ENCODE measurements at places on chromosomes 5 and 9. TPM values are rescaled to one million over a fixed set of nuclear protein-coding genes. Genes with fewer than 3 reads are reported as not detected.

- H3K36me3 ChIP-seq = no peaks in the 10 kb centered on the region
- H3K27me3 ChIP-seq = no peaks in the 10 kb centered on the region
- no peak overlapping the region for H3K4me3 ChIP-seq
- no peak overlapping the region for H3K27ac ChIP-seq
- DNase-seq = no peak
Measured at GRCh38 chr9:108257382-108257781, 598.4 kb downstream of the ACTL7B start.

GRCh38 chr5:66186108-66186507 lies 42.0 kb downstream of the SREK1 start:
- H3K4me1 ChIP-seq = no peaks in the 10 kb centered on the region
- no peaks in the 10 kb centered on the region for H3K27me3 ChIP-seq
- no peak overlapping the region for H3K4me3 ChIP-seq
- DNase-seq = no peak
- H3K27ac ChIP-seq = no peak overlapping the region

- H3K27ac ChIP-seq = no peak overlapping the region
- H3K36me3 ChIP-seq = peaks cover 7% of the 10 kb centered on the region
- no peak overlapping the region for H3K4me3 ChIP-seq
- peaks cover 44% of the 10 kb centered on the region for H3K4me1 ChIP-seq
- no peak for DNase-seq
Measured at GRCh38 chr5:173069671-173070070, 13.5 kb downstream of the CREBRF start.

DNA sequence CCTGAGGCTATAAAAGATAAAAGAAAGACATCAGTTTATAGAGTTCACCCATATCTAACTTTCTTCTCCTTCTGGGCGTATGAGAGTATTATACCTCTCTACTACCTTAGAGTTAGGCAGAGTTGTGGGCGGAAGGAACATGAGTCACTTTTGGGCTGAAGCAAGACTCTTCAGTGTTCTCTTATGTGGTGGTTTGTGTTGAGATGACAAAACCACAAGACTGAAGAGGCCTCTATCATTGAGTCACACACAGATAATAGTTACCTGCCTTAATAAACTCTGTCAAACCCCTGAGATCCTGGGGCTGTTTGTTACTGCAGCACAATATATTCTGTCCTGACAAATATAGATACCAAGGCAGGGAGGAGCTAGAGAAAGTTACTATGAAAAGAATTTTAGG lies 184.2 kb downstream of the EFNA5 start:
- H3K27ac ChIP-seq = no peak overlapping the region
- no peak for DNase-seq
- H3K27me3 ChIP-seq = no peaks in the 10 kb centered on the region

- DNase-seq = no peak
- H3K27ac ChIP-seq = no peak overlapping the region
- H3K27me3 ChIP-seq = no peaks in the 10 kb centered on the region
- no peaks in the 10 kb centered on the region for H3K36me3 ChIP-seq
- no peak overlapping the region for H3K4me3 ChIP-seq
Measured at GRCh38 chr5:150235500-150235854, 45.6 kb downstream of the SLC6A7 start.

DNA sequence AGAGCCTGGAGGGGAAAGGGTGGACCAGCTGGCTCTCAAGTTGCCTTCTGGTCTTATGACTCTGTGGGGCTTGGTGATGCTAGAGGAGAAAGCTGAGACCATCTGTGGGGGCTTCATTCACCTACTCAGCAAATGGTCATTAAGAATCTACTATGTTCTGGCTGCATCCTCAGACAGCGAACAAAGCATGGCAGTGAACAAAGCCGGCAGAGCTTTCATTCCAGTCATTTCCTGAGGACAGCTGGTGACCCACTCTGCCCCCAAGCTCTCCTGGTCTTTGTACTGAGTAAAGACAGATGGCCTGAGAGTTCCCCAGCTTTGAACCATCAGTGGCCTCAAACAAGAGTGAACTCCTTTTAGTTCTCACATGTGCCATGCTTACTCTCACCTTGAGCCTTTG lies 48.0 kb downstream of the FGF1 start:
- H3K27ac ChIP-seq = no peak overlapping the region
- H3K4me3 ChIP-seq = no peak overlapping the region
- H3K4me1 ChIP-seq = no peaks in the 10 kb centered on the region
- H3K36me3 ChIP-seq = no peaks in the 10 kb centered on the region
- DNase-seq = no peak

GRCh38 chr9:126935630-126936029 lies 21.0 kb downstream of the RALGPS1 start:
- DNase-seq = no peak
- H3K27me3 ChIP-seq = no peaks in the 10 kb centered on the region

DNA sequence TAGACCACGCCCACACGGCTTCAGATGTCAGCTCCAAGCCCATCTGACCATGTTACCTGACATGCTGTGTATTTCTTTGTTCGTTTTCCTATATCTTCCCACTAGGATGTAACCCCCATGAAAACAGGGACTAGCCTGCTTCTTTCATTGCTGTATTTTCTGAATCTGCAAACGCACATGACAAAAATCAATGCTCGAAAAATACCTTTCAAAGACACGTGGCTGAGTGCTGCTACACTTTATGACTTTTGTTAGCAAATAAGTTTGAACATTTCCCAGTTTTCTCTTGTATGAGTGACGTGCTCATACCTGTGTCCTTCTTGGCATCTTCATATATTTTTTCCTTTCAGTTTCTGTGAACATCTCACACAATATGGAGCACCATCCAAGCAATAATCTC lies 181.3 kb upstream of the IRX1 start:
- H3K4me1 ChIP-seq = no peaks in the 10 kb centered on the region
- H3K27me3 ChIP-seq = no peaks in the 10 kb centered on the region
- DNase-seq = no peak
- no peak overlapping the region for H3K4me3 ChIP-seq
- H3K36me3 ChIP-seq = no peaks in the 10 kb centered on the region
- H3K27ac ChIP-seq = no peak overlapping the region

DNA sequence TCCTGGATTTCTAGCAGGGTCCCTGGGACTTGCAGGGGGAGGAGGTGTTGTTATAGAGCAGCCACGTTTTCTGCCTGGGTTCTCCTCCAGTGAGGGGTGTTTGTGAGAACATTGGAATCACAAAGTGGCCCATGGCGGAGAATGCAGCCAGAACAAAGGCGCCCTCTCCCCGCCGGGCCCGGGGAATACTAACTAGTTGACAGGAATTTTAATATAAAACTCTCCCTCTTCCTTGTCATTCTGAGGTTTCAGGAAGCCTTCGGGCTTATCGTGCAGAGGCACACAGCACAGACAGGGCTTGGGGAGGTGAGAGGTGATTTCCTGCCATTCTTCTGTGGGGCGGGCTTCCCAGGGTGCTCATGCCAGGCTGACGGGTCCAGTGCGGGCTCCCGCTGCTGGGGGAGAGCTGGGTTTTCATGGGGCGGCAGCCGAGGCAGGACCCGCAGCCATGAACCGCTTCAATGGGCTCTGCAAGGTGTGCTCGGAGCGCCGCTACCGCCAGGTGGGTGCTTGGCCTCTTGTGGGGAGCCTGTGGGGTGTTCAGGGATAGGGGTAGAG lies 37.7 kb downstream of the RGS3 start:
- DNase-seq = no peak
- H3K4me3 ChIP-seq = no peak overlapping the region
- H3K4me1 ChIP-seq = peaks cover 12% of the 10 kb centered on the region
- H3K36me3 ChIP-seq = no peaks in the 10 kb centered on the region
- H3K27me3 ChIP-seq = no peaks in the 10 kb centered on the region

GRCh38 chr9:6759185-6759977 lies 1.6 kb downstream of the KDM4C start:
- peak overlapping the region; percentile 90 for H3K4me3 ChIP-seq
- no peaks in the 10 kb centered on the region for H3K27me3 ChIP-seq
- DNase-seq = peak; percentile 21
- H3K4me1 ChIP-seq = peaks cover 33% of the 10 kb centered on the region
- peak overlapping the region; percentile 82 for H3K27ac ChIP-seq

GRCh38 chr9:94065535-94065961 lies 18.7 kb upstream of the PTPDC1 start:
- H3K36me3 ChIP-seq = no peaks in the 10 kb centered on the region
- peak; percentile 61 for DNase-seq

- H3K36me3 ChIP-seq = no peaks in the 10 kb centered on the region
- no peak overlapping the region for H3K4me3 ChIP-seq
- no peaks in the 10 kb centered on the region for H3K4me1 ChIP-seq
- no peak for DNase-seq
- no peaks in the 10 kb centered on the region for H3K27me3 ChIP-seq
Measured at GRCh38 chr5:84614906-84615305, 230.2 kb upstream of the EDIL3 start.

GRCh38 chr5:20611620-20612019 lies 623.6 kb upstream of the CDH18 start:
- no peaks in the 10 kb centered on the region for H3K27me3 ChIP-seq
- H3K36me3 ChIP-seq = no peaks in the 10 kb centered on the region
- no peaks in the 10 kb centered on the region for H3K4me1 ChIP-seq
- no peak overlapping the region for H3K4me3 ChIP-seq
- H3K27ac ChIP-seq = no peak overlapping the region
- DNase-seq = no peak

DNA sequence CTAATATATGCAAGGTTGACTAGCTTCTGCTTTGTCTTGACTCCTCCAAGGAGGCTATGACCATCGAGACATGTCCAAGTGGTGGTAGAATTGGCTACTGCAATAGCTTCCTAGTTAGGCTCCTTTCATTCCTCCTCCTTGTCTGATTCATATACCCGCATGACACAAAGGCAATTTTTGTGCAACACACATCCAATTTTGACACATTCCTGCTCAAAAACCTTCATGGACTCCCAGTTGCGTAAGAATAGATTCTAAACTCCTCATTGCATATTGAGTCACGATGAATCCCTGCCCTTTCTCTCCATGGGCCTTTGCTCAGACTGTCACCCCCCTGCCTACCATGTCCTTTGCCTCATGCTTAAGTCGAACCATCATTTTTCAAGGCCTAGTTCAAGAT lies 344.5 kb downstream of the ACTL7B start:
- H3K36me3 ChIP-seq = no peaks in the 10 kb centered on the region
- no peaks in the 10 kb centered on the region for H3K27me3 ChIP-seq
- no peak overlapping the region for H3K4me3 ChIP-seq

GRCh38 chr5:150763023-150763769 lies 4.4 kb upstream of the DCTN4 start:
- H3K36me3 ChIP-seq = no peaks in the 10 kb centered on the region
- H3K27ac ChIP-seq = no peak overlapping the region
- no peaks in the 10 kb centered on the region for H3K27me3 ChIP-seq
- no peak overlapping the region for H3K4me3 ChIP-seq

DNA sequence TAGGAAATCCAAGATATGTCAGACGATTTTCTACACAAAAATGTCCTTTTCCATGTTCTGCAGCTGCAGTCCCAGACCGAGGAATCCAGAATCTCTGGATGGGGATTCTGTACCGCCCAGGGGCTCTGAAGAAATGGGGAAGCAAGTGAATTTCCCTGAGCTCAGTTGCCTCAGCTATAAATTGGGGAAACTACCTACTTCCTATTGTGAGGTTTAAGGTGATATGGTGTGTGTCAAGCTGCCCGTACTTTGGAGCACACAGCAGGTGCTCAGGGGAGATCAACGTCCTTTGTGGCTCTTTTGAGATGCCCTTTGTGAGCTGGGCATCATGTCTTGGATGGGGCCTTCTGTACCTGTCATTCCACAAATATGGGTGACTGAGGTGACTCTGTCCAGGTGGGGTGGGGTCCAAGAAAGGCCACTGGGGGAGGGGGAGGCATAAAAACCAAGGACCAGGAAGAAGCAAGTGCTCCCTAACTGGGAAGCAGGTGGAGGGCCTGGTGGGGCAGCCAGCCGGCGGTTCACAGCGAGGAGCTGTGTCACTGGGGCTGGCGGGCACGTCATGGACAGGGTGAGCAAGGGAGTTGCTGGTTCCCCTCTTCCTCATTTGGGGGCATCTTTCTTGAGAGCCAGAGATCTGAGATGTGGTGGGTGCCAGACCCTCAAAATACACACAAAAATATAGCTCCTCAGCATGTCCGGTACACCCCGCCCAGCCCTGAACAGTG lies 116.0 kb downstream of the CRB2 start:
- H3K36me3 ChIP-seq = no peaks in the 10 kb centered on the region
- no peak overlapping the region for H3K27ac ChIP-seq
- H3K4me3 ChIP-seq = no peak overlapping the region
- no peaks in the 10 kb centered on the region for H3K4me1 ChIP-seq

DNA sequence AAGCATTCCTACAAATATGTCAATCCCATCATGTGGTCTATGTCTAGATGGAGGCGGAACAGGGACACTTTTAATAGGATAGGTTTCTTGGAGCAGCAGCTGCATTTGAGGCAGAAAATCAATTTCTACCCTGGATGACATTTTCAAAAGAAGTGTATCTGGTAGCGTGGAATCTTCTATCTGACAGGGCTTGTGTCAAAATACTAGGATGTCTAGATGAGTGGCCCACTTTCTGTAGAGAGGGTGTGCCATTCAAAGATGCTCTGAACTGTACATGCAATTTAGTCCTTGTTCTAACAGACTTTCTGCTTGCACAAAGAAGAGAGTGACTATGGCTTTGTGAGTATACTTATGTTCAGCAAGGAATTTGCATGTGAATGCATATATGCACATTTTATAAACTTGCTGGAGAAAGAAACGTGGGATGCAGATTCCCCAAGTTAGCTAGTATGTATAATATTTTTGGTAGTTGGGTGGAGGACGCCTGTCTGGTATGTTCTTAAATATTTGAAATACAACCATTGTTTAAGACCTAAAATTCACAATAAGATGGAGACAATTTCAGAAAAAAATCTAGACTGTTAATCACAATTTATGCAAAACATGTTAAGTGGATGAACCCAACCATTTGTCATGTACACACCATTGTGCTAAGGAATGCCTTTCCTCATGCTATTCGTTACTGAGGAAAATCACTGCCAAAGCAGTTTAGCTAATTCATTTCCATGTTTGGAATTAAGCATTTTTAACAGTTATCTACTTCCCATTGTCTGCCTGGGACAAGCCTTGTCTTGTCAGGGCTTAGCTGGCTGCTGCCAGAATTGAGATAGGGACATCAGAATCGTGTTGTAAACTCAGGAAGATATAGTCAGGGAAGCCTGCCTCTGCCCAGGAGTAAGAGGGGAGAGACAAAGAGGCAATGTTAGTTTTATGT lies 129.1 kb upstream of the MEF2C start:
- H3K27me3 ChIP-seq = no peaks in the 10 kb centered on the region
- H3K36me3 ChIP-seq = no peaks in the 10 kb centered on the region
- DNase-seq = no peak

- no peak overlapping the region for H3K27ac ChIP-seq
- no peak overlapping the region for H3K4me3 ChIP-seq
- H3K36me3 ChIP-seq = no peaks in the 10 kb centered on the region
Measured at GRCh38 chr9:106111039-106111730, 416.8 kb downstream of the TMEM38B start.

The MELK gene
- 0.42 TPM for total RNA-seq

The CEL gene
- total RNA-seq = 0.16 TPM

The MAN1B1 gene
- 66.9 TPM for total RNA-seq

The PCDHB9 gene
- not detected for total RNA-seq

The SLC30A5 gene
- total RNA-seq = 17.2 TPM

The TNFSF15 gene
- not detected for total RNA-seq

The PCDHB8 gene
- not detected for total RNA-seq

The SLC4A9 gene
- not detected for total RNA-seq

Data from CD4-positive, alpha-beta T cell (primary cell).